NCI-H2081 treated with DMSO at 0.1 percent for 48 hours (cell line): ENCODE measurements at places on chromosomes 3 and 15.

- no peak for DNase-seq
Measured at GRCh38 chr3:191238321-191238817, 39.3 kb downstream of the OSTN start.

DNA sequence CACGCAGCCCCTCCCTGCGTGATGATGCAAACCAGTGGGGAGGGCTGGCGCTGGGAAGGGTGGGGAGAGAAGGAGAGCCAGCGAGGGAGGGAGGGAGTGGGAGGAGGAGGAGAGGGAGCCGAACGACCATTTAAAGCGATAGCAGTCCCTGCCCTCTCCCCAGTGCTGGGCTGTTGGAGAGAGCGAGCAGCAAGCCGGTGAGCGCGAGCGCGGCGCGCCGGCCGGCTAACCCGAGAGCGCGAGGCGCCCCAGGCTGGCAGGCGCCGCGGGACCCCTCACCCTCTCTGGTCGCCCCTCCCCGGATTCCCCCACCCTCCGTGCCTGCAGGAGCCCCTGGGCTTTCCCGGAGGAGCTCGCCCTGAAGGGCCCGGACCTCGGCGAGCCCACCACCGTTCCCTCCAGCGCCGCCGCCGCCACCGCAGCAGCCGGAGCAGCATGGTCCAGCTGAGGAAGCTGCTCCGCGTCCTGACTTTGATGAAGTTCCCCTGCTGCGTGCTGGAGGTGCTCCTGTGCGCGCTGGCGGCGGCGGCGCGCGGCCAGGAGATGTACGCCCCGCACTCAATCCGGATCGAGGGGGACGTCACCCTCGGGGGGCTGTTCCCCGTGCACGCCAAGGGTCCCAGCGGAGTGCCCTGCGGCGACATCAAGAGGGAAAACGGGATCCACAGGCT, at the start of gene GRM7:
Gene GRM7, plus strand, starts transcription at position 162 of the 671 bp plus-strand sequence.
- no peak for DNase-seq

DNA sequence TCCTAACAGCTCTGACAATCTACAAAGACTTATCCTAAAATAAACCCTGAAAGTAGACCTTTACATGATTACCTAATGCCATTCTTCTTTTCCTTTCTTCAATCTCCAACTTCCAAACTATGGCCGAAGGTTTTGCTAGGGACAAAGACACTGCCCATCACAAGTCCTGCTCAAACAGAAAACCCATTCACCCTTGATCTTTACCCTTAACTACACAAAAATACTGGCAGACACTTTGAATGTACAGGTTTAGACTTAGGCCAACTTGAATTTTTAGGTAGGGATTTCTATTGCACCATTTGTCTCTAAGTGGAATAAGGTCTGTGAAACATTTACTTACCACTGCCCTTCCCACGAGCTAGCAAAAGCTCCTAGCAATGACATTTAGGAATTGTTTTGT, 64.6 kb downstream of the TMEM212 start:
- DNase-seq: no peak

- no peak for DNase-seq
Measured at GRCh38 chr15:68489421-68489820, 57.5 kb upstream of the ITGA11 start.

DNA sequence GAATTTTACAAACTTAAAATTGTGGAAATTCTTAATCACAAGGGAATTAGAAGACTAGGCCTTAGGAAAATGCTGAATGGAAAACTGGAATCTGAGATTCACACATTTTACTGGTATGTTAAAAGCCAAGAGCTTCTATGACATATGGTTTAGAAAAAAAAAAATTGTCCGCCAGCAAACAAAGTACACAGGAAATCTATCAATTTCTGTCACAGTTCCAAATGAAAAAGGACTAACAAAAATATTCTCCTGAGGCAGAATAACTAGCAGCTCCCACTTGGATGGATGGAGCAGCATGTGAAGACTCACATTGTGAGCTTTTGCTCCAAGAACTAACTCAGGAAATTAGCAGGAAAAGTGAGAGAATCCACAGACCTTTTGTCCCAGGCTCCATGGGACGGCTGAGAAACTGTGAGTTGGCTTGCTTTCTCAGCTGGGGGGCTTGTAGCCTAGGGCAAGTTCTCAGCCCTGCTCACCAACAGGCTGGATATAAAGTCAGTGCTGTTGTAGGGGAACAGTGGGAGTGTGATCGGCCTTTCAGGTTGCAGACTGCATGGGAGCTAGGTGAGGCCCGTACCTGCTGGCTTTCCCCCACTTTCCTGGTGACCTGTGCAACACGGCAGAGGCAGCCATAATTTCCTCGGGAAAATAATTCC, 731.1 kb upstream of the SGO1 start:
- no peak for DNase-seq

GRCh38 chr15:42772144-42772543, 35.2 kb upstream of the CDAN1 start:
- DNase-seq: no peak

GRCh38 chr3:51385621-51386091, 565 bp downstream of the MANF start:
- no peak for DNase-seq

- DNase-seq: no peak
Measured at GRCh38 chr15:92050220-92050898, 196.9 kb downstream of the SLCO3A1 start.

GRCh38 chr3:87796843-87797185, 262.0 kb downstream of the CGGBP1 start:
- no peak for DNase-seq

- DNase-seq: no peak
Measured at GRCh38 chr3:172285844-172286243, 162.4 kb downstream of the GHSR start.

DNA sequence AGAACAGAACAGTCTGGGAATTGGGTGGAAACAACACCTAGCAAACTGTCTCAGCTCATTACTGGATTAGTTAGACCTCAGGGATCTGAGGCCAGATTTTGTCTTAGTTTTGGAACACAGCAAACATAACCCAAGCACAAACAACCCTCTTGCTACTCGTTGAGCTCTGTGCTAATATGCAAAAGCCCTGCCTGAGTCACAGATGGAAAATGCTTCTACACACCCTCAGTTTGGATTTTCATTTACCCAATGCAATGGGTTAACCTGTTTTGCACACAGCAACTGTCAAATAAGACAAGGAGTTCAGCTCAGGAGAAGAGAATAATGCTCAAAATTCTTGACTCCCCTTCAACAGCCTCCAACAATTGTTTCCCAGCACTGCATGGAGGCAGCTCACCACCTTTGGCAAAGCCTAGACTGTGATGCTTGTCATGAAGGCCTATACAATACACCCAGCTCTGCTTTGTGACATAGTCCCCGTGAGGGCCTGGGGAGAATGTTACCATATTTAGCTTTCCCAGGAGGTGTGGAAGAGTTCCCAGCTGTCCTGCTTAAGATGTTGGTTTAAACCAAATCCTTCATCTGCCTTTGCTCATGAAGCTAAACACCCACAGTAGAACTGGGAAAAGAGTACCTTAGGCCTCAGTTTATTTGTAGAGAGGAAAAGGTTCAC, 68.9 kb upstream of the MNS1 start:
- DNase-seq: no peak

DNA sequence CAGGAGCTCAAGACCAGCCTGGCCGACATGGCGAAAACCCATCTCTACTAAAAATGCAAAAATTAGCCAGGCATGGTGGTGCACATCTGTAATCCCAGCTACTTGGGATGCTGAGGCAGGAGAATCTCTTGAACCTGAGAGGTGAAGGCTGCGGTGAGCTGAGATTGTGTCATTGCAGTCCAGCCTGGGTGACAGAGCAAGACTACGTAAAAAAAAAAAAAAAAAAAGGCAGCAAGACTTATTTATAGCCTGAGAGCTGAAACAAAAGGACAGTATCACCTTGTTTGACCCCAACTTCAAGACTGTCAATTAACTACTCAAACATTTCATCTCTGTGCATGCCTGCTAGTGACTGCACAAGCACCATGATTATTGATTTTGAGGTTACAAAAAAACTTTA, 478.9 kb upstream of the GBE1 start:
- DNase-seq: no peak

- DNase-seq: no peak
Measured at GRCh38 chr3:43001556-43002121, 22.5 kb downstream of the GASK1A start.

- no peak for DNase-seq
Measured at GRCh38 chr15:36062357-36062756, 516.4 kb upstream of the DPH6 start.

GRCh38 chr15:22944651-22945050, 35.5 kb downstream of the CYFIP1 start:
- DNase-seq: no peak

GRCh38 chr3:79161941-79162340, 605.9 kb downstream of the ROBO1 start:
- DNase-seq: no peak

GRCh38 chr3:46484911-46485778, 12.6 kb upstream of the RTP3 start:
- DNase-seq: no peak

GRCh38 chr3:20747741-20748140, 561.7 kb upstream of the SGO1 start:
- no peak for DNase-seq

- DNase-seq: no peak
Measured at GRCh38 chr3:31008994-31009393, 114.5 kb upstream of the GADL1 start.

GRCh38 chr15:48647962-48648361, 2.5 kb upstream of the FBN1 start:
- DNase-seq: no peak

GRCh38 chr3:187971629-187972028, 182.3 kb upstream of the LPP start:
- DNase-seq: no peak

GRCh38 chr3:10976770-10977169, 15.8 kb upstream of the SLC6A1 start:
- DNase-seq: no peak

DNA sequence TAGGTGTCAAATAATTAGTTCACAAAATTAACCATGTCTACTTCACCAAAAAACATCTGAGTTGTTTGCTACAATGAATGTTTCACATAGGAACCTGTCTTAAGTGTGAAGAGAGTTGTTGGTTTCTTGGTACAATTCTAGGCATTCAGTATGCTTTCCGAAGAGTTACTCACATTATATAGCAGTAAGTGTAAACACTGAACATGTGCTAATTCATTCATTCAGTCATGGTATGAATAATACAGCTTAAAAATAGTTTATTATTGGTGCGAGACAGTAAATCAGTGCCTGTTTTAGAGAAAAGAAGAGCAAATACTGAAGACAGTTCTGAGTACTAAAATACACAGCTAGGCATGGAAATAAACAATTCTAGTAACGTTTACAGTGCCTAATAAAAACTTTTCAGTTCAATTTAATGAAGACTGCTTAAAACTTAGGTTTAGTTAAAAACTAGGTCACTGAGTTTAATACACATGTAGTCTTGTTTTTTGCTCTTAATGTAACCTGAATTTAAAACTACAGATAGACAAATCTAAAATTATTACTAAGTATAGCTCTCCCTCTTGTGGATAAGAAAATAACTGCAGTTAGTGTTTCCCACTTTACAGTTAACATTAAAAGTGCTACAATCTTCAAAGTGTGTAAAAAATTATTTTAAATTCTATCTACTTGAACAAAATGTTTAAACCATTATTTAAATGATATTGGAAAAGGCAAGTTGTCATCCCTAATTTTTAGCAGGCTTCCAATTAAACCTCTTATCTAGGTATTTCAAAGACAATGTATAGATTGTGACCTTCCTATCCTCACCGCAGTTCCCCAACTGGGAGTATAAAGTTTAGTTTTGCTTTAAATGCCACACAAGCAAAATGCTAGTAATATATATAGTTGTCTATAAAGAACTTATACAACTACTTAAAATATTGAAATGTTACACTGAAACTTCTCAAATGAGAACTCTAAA, 20.1 kb upstream of the ZCWPW2 start:
- DNase-seq: no peak

DNA sequence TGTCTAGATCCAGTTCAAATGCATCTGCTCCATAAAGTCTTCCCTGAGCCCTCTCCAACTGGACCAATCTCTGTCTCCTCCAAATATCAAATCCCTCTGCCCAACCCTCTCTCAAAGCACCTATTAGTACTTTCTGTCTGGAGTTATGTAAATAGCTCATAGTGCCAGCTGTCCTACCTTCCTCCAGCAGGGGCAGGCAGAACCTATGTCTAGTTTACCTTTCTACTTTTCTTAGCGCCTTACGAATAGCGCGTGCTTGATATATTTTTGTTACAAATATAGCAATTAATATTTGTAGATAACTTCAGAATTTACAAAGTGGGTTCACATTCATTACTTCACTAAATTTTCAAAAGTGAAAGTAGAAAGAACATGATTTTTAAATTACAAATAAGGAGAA, 14.0 kb upstream of the CCDC80 start:
- no peak for DNase-seq

DNA sequence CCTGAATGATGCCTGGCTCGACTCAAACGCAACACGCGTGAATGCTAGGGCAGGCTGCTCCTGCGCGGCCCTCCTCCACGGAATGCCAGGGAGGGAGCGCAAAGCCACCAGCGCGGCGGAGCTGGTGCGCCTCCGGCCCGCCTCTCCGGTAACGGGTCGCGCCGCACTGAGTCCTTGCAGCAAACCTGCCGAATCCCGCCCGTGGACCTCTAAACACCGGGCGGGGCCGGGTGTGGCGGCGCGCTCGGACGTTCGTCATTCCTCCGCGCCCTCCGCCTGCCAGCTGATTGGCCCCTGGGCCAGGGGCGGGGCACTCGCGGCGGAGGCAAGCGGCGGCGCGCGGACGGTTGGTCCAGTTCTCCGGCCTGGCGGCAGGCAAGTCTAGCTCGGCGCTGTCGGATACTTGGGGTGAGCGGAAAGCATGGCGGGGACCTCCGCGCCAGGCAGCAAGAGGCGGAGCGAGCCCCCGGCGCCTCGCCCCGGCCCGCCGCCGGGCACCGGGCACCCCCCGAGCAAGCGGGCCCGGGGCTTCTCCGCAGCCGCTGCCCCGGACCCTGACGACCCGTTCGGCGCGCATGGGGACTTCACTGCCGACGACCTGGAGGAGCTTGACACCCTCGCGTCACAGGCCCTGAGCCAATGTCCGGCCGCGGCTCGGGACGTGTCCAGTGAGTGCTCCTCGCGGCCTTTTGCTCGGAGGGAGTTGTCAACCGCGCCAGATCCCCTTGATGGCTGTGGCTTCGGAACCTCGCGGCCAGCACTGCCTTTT, at the start of gene ATRIP:
Gene ATRIP, plus strand, starts transcription at position 313 of the 769 bp plus-strand sequence. Its CDS starts 109 bp downstream, at position 422.
- peak; percentile 31 for DNase-seq

GRCh38 chr3:127955728-127956127, 40.7 kb downstream of the KBTBD12 start:
- no peak for DNase-seq

GRCh38 chr15:31031471-31032067, 40.1 kb upstream of the MTMR10 start:
- no peak for DNase-seq

- DNase-seq: peak; percentile 86
Measured at GRCh38 chr3:183265834-183266417, 12.9 kb downstream of the B3GNT5 start.
